ENCODE measurements at places on chromosomes 6 and 20.

DNA sequence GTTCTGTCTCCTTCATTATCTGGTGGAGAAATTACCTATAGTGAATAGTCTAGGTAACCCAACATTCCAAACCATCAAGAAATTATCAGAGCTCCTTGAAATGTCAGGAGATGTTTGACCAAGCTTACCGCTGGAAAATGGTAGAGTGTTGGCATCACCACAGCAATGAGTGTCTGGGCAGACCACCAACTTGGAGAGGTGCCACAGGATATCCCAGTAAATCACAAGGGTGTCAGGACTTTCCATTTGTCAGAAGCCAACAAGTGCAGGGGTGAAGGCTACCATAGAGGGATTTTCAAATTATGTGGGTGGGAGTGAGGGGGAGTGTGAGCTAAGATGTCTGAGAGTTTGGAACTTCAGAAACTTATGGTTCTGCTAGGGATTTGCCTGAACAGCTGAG is 73.2 kb downstream of the VGLL2 start:
- no peak for DNase-seq

DNA sequence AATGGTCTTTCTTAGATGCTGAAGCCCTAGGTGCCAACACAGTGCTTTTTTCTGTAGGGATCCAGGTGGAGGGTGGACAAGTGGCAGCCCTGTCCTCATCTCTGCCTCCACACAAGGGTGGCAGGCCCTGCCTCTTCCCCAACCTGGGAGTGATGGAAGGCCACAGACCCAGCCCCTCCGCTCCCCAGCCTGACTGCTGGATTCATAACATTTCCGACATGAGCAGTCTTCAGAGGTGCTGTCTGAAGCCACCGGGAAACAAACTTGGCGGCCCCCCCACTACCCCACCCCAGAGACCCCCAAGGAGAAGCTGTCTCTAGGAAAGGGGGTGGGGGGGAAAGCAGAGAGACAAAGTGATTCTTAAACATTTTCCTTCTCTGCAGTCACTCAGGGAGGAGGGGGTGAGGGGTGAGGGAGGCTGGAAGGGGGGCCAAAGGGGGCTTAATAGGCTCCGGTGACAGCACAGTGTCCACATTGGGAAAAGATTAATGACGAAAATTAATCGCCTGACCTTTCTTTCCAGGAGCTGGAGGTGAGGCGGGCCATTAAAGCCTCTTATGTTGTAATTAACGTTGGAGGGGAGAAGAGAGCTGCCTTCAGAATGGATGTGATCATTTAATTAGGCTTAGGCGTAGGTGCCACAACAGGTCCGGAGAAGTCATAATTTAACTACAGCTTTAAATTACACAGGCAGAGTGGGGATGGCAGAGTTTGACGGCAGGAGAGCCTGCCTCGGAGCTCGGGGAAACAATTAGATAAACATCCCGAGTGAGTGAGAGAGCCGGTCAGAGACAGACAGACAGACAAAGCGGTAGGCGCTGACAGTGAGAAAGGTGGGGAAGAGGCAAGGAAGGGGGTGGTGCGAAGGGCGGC is 76.8 kb upstream of the FOXP4 start:
- DNase-seq, result no peak

GRCh38 chr6:139152892-139153271 is 18.0 kb downstream of the HECA start:
- no peak for DNase-seq

- no peak for DNase-seq
Observed at GRCh38 chr20:24872291-24873024, 76.6 kb upstream of the CST7 start.

DNA sequence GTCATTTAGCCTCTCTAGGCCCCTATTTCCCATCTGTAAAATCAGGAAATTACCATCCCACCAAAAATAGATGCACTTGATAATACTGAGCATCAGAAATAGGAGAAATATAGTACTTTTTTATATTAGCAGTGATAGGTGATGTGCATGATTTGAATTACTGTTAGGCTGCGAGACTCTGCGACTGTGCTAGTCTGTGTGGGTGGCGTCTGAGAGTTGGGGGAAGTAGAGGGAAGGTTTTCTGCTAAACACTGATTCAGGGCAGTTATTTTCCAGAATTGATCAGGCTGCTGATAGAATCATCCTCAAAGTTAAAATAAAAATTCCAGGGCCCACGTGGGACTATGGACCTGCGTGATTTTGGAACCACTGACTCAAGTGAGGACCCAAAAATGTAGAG is 60.4 kb upstream of the ARMH2 start:
- no peak for DNase-seq

GRCh38 chr6:49004801-49005200 is 458.3 kb downstream of the MMUT start:
- no peak for DNase-seq

DNA sequence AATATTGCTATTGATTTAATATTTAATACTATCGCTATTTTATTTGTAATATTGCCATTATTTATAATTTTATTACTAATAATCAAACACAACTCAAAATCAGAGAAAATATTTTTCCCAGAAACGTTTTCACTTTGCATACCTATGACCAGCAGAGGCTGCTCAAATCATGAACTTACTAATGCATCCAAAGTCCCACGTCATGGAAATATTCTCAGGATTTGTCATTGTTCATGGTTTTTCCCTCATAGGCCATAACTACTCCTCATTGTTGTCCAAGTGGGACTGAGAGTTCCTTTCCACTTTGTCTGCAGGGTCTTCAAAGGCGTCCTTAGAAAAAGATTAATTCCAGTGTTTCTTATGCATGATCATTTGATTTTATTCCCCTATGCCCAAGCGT is 344.8 kb downstream of the THBS2 start:
- DNase-seq, result peak; percentile 22

GRCh38 chr6:23477586-23477985 is 648.4 kb upstream of the NRSN1 start:
- peak; percentile 75 for DNase-seq

- no peak for DNase-seq
Observed at GRCh38 chr6:18342223-18342622, 44.9 kb upstream of the RNF144B start.

DNA sequence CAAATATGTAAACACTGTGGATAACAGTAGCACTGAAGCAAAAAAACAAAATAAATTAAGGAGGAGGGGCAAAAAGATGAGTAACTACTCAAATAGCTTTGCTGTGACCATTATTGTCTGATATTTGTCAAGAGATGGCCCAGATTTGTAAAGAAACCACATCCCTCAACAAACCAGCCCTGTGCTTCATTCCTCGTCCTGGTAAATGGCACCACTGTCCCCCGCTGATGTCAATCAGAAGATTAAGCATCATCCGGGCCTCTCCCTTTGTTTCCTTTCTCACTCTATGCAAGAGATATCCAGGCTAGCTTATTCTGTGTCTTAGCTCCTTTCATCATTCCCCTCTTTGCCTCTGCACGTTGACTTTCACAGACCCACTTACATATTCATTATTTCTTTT is 259.0 kb downstream of the SYNE1 start:
- DNase-seq, result peak; percentile 55

GRCh38 chr6:118935331-118935668 is 341 bp upstream of the MCM9 start:
- no peak for DNase-seq

GRCh38 chr6:90712114-90712513 is 125.2 kb upstream of the MAP3K7 start:
- no peak for DNase-seq

- DNase-seq, result no peak
Observed at GRCh38 chr6:39128832-39129231, 13.8 kb upstream of the SAYSD1 start.

DNA sequence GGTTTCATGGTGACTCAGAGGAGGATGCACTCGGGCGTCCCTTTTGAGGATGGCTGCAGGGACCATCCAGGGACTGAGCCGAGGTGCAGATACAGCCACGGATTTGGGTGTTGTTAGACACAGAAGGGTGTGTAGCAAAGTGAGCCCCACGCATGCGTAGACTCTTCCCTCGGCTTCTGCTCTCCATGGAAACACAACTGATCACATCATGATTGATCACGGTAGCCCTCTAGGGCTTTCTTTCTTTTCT is 606 bp upstream of the ULBP1 start:
- peak; percentile 24 for DNase-seq

DNA sequence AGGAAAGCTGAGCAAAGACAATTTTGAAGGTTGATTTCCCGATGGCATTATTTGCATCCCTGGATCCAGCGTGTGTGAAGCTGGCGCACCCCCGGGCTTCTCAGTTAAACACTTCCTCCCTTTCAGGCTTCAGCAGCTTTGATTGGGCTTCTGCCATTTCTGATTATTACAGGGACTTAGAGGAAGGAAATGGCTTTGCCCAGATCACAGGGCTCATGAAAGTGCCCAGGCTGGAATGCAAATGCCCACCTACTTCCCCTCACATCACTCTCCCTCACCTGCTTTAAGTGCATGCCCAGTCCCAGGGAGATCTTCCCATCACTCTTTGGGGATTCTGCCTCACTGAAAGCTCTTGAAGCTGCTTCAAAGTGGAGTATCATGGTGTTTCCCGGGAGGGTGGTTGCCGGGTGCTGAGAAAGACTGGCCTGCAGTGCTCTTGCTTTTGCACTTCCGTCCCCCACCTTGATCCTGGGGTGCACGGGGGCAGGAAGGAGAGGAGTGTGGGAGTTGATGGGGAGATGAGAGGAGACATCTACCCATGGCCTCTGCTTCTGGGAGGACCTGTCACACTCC is 28.3 kb downstream of the PHACTR3 start:
- DNase-seq, result no peak

- no peak for DNase-seq
Observed at GRCh38 chr6:13274707-13275434, 53.5 kb downstream of the TBC1D7 start.

GRCh38 chr6:111250791-111251354 is 163.6 kb downstream of the SLC16A10 start:
- no peak for DNase-seq

DNA sequence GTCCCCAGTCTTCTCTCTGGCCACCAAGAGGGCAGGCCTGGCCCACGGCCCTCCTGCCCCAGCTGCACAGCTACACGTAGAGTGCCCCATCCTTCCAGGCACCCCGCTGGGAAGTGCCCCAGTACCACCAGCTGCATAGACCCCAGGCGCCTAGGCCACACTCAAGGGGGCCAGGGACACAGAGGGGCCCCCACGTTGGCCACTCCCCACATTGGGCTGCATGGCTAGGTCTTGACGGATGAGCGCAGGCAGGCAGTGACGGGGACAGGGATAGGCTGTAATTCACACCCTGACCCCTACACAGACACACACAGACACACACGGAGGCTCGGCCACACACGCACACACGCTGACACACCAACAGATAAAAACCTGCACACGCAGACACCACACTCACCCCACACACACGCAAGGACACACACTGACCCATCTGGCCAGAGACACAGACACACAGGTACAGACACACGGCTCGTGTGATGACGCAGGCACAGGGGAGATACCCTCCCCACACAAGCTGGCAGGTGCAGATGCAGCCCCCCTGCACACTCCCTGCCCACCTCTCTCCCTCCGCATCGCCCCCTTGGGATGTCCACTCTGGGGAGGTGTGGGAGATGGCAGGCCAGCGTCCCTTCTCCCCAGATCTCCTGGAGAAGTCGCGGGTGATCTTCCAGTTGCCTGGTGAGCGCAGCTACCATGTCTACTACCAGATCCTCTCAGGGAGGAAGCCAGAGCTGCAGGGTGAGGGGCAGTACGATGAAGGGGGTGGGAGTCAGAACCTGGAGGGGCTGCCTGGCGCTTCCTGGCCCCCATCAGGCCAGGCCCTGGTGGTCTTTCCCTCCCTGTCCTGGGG is 30.0 kb downstream of the MYH7B start:
- DNase-seq, result no peak

- DNase-seq, result no peak
Observed at GRCh38 chr20:63500151-63500901, 1.4 kb upstream of the EEF1A2 start.

All from HCEC 1CT (cell line).